ENCODE measurements at places on chromosomes 7 and 10. TPM values are rescaled to one million over a fixed set of nuclear protein-coding genes. Genes with fewer than 3 reads are reported as not detected.

Gene STEAP1
- 0.31 TPM for total RNA-seq

Gene ZNF467
- total RNA-seq: 2.3 TPM

Gene CUL2
- 29.9 TPM for total RNA-seq

Gene MACROH2A2
- total RNA-seq: 22.9 TPM

- no peaks in the 10 kb centered on the region for H3K36me3 ChIP-seq
- H3K27me3 ChIP-seq: no peaks in the 10 kb centered on the region
- no peak overlapping the region for H3K4me3 ChIP-seq
- peaks cover 35% of the 10 kb centered on the region for H3K4me1 ChIP-seq
- H3K27ac ChIP-seq: no peak overlapping the region
Observed at GRCh38 chr7:105189859-105190492, 176.0 kb downstream of the KMT2E start.

- H3K27me3 ChIP-seq: no peaks in the 10 kb centered on the region
- peaks cover 45% of the 10 kb centered on the region for H3K4me1 ChIP-seq
- no peak overlapping the region for H3K4me3 ChIP-seq
- H3K36me3 ChIP-seq: no peaks in the 10 kb centered on the region
- DNase-seq: no peak
- H3K27ac ChIP-seq: no peak overlapping the region
Observed at GRCh38 chr10:114357515-114357996, 46.7 kb downstream of the AFAP1L2 start.

Data from chondrocyte (in vitro differentiated cells).